ENCODE measurements at places on chromosomes 2 and 18.

DNA sequence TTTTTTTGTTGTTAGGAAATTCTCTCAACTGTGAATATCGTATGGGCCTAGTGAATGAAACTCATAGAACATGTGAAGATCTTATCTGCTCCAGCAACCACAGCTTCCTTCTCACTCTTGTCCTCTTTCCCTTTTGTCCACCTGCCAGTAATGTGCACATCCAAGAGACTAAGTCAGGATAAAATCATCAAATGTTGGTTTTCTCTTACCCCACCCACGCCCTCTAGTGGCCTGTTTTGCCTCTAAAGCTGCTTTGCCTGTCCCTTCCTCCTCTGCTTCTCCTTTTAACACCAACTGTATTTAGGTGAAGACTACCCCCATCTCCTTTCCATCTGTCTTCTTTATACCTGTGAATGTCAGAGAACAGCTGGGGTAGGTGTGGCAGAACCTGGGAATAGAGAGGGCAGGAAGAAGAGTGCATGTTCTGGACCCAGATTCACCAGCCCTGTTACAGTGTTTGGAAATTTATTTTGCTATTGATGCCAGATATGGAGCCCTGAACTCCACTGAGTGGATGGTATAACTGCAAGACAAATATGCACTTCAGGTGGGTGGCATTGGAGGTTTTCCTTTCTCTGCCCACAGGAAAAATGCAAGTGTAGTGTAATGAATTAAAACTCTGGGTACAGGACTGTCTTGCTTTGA lies 8.4 kb upstream of the MGAT5 start:
- DNase-seq = peak; percentile 44

GRCh38 chr2:223217373-223217772 lies 165.4 kb downstream of the KCNE4 start:
- no peak for DNase-seq

- DNase-seq = peak; percentile 86
Measured at GRCh38 chr2:147182260-147182659, 662.6 kb upstream of the ACVR2A start.

DNA sequence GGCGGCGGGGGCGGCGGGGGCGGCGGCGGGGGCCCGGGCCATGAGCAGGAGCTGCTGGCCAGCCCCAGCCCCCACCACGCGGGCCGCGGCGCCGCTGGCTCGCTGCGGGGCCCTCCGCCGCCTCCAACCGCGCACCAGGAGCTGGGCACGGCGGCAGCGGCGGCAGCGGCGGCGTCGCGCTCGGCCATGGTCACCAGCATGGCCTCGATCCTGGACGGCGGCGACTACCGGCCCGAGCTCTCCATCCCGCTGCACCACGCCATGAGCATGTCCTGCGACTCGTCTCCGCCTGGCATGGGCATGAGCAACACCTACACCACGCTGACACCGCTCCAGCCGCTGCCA lies 644 bp downstream of the ONECUT2 start:
- DNase-seq = no peak

DNA sequence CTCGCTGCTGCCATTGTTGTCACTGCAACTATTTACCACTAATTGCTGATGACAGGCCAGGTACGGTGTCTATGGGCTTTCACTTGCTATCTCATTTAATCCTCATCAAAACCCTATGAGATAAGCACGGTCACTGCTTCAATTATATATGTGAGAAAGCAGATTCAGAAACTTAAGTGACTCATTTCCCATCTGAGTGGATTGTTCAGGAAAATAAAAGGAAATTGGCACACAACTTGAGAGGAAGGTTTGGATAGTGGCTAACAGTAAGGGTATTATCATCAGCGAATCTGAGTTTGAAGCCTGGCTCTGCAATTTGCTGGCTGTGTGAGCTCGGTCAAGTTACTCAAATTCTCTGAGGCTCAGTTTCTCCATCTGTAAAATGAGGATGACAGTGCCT lies 196.0 kb downstream of the KCNS3 start:
- no peak for DNase-seq
